ENCODE measurements at places on chromosomes 6 and 20. TPM values are rescaled to one million over a fixed set of nuclear protein-coding genes. Genes with fewer than 3 reads are reported as not detected.

The TRIM10 gene
- 0.09 TPM for total RNA-seq

The SALL4 gene
- total RNA-seq, result 0.28 TPM

The NFATC2 gene
- total RNA-seq, result 65.0 TPM

The FAM210B gene
- total RNA-seq, result 5.5 TPM

The GPX5 gene
- total RNA-seq, result not detected

The ZBTB46 gene
- 1.0 TPM for total RNA-seq

The HSPA12B gene
- not detected for total RNA-seq

The MCCD1 gene
- not detected for total RNA-seq

DNA sequence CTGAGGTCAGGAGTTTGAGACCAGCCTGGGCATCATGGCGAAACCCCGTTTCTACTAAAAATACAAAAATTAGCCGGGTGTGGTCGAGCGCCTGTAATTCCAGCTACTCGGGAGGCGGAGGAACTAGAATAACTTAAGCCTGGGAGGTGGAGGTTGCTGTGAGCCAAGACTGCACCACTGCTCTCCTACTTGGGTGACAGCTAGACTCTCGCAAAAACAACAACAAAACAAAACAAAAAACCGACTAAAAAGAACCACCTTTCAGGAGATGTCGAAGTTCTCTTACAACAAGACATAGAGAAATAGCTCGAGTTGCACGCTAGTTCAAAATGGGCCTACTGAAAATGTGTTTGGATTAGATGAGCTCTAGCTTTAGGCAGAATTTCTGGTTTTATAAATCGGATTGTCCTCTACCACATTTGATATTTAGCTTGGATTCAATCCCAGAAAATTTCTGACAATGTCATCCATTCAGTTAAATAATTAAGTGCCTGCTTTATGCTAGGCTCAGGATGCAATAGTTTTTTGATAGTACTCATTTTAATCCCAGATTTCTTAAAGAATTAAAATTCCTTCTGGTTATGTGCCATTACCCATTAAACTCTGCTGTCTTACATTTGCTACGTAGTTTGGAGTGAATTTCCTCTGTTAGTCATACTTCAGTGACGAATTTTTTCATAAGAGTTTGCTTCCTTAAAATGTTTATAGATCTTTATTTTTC is 137.5 kb upstream of the SHLD1 start:
- no peak for DNase-seq

- DNase-seq, result no peak
These were observed 15.6 kb downstream of the JAG1 start for GRCh38 chr20:10658051-10658823.

DNA sequence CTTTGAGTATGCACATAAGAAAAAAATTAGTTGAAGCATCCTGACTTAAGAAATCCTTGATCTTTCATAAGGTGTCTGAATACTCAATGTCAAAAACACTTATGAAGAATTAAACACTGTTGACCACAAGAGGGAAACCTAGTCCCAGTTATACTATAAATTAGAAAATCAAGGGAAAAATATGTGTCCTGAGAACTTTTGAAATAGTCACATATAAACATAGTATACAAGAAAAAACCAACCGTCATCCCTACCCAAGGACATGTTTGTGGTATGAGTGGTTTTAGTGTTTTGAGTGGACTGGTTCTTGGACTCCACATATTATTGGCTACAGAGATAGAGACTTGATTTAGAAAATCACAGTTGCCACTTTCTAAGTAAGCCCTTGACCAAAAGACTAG is 7.6 kb upstream of the HLA-DRA start:
- DNase-seq, result no peak

Measured in activated CD4-positive, alpha-beta T cell treated with anti-CD3 and anti-CD28 coated beads, Interleukin-2, amount 10 ng/mL, durations not matched to agents 24 days and 14 days (primary cell).